Breast epithelium (tissue), 4 donors: ENCODE measurements at places on chromosomes 13 and 19. TPM values are rescaled to one million over a fixed set of nuclear protein-coding genes. Genes with fewer than 3 reads are reported as not detected.

The FGF22 gene
- not detected for total RNA-seq

The ZNF112 gene
- 3.8 TPM for total RNA-seq

The KIR2DL1 gene
- total RNA-seq, result not detected

The SCAMP4 gene
- total RNA-seq, result 66.6 TPM

The IZUMO1 gene
- total RNA-seq, result not detected

The SMAD9 gene
- 5.9 TPM for total RNA-seq

- H3K27me3 ChIP-seq, result no peaks in the 10 kb centered on the region
- H3K4me3 ChIP-seq, result no peak overlapping the region
- H3K27ac ChIP-seq, result no peak overlapping the region
- no peaks in the 10 kb centered on the region for H3K36me3 ChIP-seq
- no peaks in the 10 kb centered on the region for H3K4me1 ChIP-seq
- DNase-seq, result no peak
These were observed 1.6 kb downstream of the ZSCAN5A start for GRCh38 chr19:56312787-56313657.

DNA sequence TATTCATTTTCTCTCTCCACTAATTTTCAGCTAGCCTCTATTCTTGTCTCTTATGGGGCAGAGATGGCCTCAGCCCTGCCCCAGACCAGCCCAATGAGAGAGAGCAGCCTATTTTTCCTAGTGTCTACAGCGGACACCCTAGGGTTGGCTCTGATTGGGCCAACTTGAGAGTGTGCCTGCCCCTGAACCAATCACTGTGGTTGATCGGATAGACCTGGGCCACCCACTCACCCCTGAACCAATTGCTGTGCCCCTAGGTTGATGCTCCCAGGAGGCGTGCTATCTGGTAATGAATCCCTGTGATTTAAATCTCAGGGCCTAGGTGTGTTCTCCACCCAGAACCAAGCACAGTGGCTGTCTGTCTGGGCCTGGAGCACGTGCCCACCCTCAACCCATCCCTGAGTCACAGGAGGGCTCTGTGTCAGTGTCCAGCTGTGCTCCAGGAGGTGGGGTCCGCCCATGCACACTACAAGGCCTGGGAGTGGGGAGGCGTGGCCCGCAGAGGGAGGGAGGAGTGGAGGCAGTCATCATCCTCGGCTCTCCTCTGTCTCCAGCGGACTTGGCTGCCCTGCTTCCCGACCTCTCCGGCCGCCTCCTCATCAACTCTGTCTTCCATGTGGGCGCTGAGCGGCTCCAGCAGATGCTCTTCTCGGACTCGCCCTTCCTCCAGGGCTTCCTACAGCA is 14.9 kb upstream of the SCN1B start:
- no peak overlapping the region for H3K4me3 ChIP-seq
- H3K36me3 ChIP-seq, result peaks cover 9% of the 10 kb centered on the region
- DNase-seq, result no peak
- no peaks in the 10 kb centered on the region for H3K4me1 ChIP-seq
- no peak overlapping the region for H3K27ac ChIP-seq
- H3K27me3 ChIP-seq, result no peaks in the 10 kb centered on the region

GRCh38 chr13:92681239-92681638 is 545.4 kb upstream of the GPC6 start:
- no peak for DNase-seq
- no peak overlapping the region for H3K27ac ChIP-seq
- no peaks in the 10 kb centered on the region for H3K4me1 ChIP-seq
- no peaks in the 10 kb centered on the region for H3K27me3 ChIP-seq

- no peak for DNase-seq
- peaks cover 5% of the 10 kb centered on the region for H3K4me1 ChIP-seq
- no peak overlapping the region for H3K4me3 ChIP-seq
- peaks cover 46% of the 10 kb centered on the region for H3K27me3 ChIP-seq
- no peaks in the 10 kb centered on the region for H3K36me3 ChIP-seq
These were observed 5.3 kb downstream of the ARHGEF7 start for GRCh38 chr13:111120422-111120821.

GRCh38 chr19:51564791-51565190 is 6.3 kb upstream of the ZNF175 start:
- H3K36me3 ChIP-seq, result no peaks in the 10 kb centered on the region
- H3K27me3 ChIP-seq, result peaks cover 44% of the 10 kb centered on the region
- H3K27ac ChIP-seq, result no peak overlapping the region
- no peak for DNase-seq

GRCh38 chr19:5354403-5354802 is 13.8 kb upstream of the PTPRS start:
- no peak overlapping the region for H3K27ac ChIP-seq
- H3K4me1 ChIP-seq, result no peaks in the 10 kb centered on the region
- no peak for DNase-seq

DNA sequence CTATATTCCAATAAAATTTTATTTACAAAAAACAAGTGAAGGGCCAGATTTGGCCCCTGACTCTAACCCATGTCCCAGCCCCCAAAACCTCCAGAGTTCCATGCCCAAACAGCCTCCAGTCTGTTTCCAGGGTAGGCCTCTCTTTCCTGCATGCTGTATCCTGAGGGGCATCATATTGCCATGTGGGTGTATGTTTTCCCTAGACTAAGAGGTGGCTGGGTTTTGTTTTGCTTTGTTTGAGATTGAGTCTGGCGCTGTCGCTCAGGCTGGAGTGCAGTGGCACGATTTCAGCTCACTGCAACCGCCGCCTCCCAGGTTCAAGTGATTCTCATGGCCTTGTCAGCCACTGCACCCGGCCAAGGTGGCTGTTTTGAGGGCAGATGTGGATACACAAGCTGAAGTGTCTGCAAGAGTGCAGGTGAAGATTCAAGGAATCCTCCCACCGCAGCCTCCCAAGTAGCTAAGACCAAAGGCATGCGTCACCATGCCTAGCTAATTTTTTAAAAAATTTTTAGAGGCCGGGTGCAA is 23.6 kb upstream of the LSM14A start:
- H3K4me3 ChIP-seq, result no peak overlapping the region
- no peaks in the 10 kb centered on the region for H3K27me3 ChIP-seq
- no peak for DNase-seq
- H3K27ac ChIP-seq, result no peak overlapping the region
- H3K4me1 ChIP-seq, result no peaks in the 10 kb centered on the region

- H3K4me3 ChIP-seq, result no peak overlapping the region
- H3K36me3 ChIP-seq, result no peaks in the 10 kb centered on the region
- H3K27me3 ChIP-seq, result no peaks in the 10 kb centered on the region
- no peak for DNase-seq
- H3K27ac ChIP-seq, result no peak overlapping the region
These were observed 50.0 kb upstream of the RGCC start for GRCh38 chr13:41407380-41407779.

GRCh38 chr19:33316541-33317264 is 14.4 kb upstream of the CEBPA start:
- no peaks in the 10 kb centered on the region for H3K27me3 ChIP-seq
- H3K27ac ChIP-seq, result no peak overlapping the region

DNA sequence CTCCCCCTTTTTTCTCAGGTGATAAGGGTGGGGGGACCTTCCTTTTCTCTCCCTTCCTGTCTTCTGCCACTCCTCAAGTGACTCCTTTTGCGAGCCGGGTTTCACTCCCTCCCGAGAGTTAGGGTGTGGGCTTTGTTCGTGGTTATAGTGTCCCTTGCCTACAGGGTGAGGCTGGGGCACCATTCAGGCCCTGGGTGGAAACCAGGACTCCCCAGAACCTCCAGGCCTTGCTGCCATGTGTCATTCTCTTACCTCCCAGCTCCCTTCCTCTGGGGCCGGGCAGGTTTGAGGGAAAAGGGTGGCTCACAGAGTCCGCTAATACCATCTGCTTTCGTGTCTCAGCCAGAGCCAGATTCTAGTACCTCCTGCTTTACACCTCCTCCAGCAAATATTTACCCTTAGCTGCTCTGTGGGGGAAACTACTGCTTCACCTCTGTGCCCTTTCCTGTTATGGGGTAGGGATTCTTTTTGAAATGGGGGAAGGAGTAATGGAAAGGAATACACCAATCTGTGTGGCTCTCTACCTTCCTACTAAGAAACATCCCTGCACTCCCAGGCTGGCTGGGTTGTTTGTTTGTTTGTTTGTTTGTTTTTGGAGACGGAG is 2.8 kb downstream of the ACTN4 start:
- H3K4me1 ChIP-seq, result peaks cover 30% of the 10 kb centered on the region
- no peaks in the 10 kb centered on the region for H3K36me3 ChIP-seq
- DNase-seq, result no peak
- H3K27me3 ChIP-seq, result no peaks in the 10 kb centered on the region

- no peaks in the 10 kb centered on the region for H3K27me3 ChIP-seq
- no peak overlapping the region for H3K4me3 ChIP-seq
- no peaks in the 10 kb centered on the region for H3K36me3 ChIP-seq
- H3K27ac ChIP-seq, result no peak overlapping the region
- H3K4me1 ChIP-seq, result no peaks in the 10 kb centered on the region
- DNase-seq, result no peak
These were observed 33.6 kb downstream of the CEBPG start for GRCh38 chr19:33407140-33407551.

GRCh38 chr19:39401549-39402345 is 4.9 kb upstream of the ZFP36 start:
- peak; percentile 63 for DNase-seq
- no peaks in the 10 kb centered on the region for H3K27me3 ChIP-seq
- peaks cover 12% of the 10 kb centered on the region for H3K4me1 ChIP-seq
- H3K27ac ChIP-seq, result peak overlapping the region; percentile 100
- peak overlapping the region; percentile 80 for H3K4me3 ChIP-seq

DNA sequence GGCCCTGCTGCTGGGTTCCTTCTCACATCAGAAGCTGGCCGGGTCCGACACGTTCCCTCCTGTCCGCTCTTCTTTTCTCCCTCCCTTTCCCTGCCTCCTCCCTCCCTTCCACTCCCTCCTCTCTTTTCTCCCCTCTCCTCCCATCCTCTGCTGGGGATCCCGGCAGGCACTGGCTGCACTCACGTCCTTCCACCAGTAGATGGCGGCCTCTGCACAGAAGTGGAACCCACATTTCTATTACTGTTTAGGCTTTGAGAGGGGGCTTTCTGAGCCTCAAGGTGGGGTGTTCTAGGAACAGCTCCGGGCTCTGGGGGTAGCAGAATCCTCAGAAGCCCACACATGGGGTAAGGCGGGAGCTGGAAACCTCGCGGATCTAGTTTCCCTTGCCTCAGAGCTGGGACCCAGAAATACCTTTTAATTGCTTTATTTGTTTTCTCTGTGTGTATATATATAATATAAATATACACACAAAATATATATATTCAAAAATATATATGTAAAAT is 294.2 kb downstream of the ZNF536 start:
- peaks cover 18% of the 10 kb centered on the region for H3K27me3 ChIP-seq
- no peak overlapping the region for H3K4me3 ChIP-seq
- no peak for DNase-seq
- H3K36me3 ChIP-seq, result no peaks in the 10 kb centered on the region
- H3K27ac ChIP-seq, result no peak overlapping the region
- H3K4me1 ChIP-seq, result no peaks in the 10 kb centered on the region

- H3K27ac ChIP-seq, result peak overlapping the region; percentile 2
- H3K27me3 ChIP-seq, result no peaks in the 10 kb centered on the region
- no peaks in the 10 kb centered on the region for H3K4me1 ChIP-seq
- no peak for DNase-seq
- H3K4me3 ChIP-seq, result no peak overlapping the region
- H3K36me3 ChIP-seq, result no peaks in the 10 kb centered on the region
These were observed 39.1 kb upstream of the SLC7A9 start for GRCh38 chr19:32908641-32909190.

DNA sequence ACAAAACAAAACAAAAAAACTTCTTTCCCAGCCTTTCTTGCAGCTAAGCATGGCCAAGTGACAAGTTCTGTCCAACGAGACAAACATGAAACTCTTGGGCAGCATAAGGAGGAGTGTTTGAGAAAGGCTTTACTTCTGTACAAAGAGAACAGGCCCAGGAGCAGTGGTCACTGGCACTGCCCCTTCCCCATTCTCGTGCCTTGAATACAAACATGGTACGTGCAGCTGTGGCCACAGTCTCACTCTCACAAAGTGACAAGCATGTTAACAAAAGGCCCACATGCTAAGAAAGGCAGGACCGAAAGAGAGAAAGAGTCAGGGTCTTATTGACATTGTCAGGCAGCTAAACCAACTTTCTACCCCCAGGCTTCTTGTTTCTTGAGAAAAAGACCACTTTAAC is 19.8 kb upstream of the SLC25A30 start:
- no peaks in the 10 kb centered on the region for H3K36me3 ChIP-seq
- no peak for DNase-seq
- H3K27me3 ChIP-seq, result no peaks in the 10 kb centered on the region
- no peak overlapping the region for H3K27ac ChIP-seq

DNA sequence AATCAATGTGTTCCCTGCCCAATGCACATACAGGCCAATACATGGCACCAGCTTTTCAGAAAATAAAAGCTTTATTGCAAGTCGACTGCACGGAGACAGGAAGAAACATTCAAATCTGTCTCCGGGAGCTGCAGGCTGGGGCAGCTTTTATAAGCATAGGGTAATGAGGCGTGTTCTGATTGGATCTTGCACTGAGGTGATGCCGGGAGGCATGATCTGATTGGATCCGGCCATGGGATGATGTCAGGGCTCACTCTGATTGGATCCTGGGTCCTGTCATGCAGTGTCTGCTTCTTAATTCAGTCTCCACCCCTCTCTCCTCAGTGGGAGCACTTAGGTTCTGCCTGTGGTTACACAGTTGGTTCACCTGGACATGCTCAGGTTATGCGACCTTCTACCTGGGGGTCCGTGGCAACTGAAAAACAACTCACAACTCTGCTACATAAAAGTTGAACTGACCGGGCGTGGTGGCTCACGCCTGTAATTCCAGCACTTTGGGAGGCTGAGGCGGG is 11.8 kb upstream of the FBN3 start:
- no peaks in the 10 kb centered on the region for H3K27me3 ChIP-seq
- no peak overlapping the region for H3K27ac ChIP-seq
- no peak overlapping the region for H3K4me3 ChIP-seq
- DNase-seq, result no peak
- H3K36me3 ChIP-seq, result no peaks in the 10 kb centered on the region

DNA sequence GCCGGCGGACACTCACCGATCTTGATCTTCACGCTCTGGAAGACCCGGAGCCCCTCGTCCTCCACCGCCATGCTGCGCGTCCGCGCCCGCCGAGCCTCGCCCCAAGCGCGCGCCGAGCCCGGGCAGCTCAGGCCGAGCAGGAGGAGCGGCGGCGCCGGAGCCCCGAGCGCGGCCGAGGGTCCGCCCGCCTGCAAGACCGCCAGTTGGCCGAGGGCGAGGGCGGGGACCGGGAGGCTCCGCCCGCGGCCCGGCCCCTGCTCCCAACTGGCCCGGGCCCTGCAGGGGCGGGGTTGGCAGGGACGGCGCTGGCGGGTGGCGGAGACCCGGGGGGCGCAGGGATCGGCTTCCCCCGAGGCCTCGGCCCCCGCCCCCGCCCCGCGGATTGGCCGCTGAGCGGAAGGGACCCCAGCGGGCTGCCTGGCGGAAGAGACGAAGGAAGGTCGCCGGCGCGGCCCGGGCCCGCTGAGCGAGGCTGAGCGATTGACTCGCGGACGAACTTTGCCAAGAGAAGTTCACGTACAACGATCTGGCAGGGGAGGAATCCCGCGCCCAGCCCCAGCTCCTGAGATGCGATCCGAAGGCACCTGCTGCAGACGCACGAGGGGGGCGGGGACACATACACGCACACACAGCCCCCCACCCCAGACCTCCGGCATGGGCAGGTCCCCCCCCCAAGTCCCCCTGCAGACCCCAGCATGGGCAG is at the start of gene RASA3:
TSS of gene RASA3 (minus strand) at position 205 of the 703 bp plus-strand sequence. CDS start at position 71, 134 bp downstream.
- peak within 1 kb of the TSS; percentile 80 for H3K27ac ChIP-seq
- no peak for DNase-seq
- no peaks in the 10 kb centered on the region for H3K36me3 ChIP-seq
- H3K27me3 ChIP-seq, result no peaks in the 10 kb centered on the region
